ENCODE measurements at places on chromosomes 16 and 17.

- no peak for DNase-seq
Measured at GRCh38 chr16:75415169-75415905, 18.0 kb downstream of the CFDP1 start.

GRCh38 chr17:71229070-71229469 is 891.8 kb upstream of the SOX9 start:
- no peak for DNase-seq

- peak; percentile 13 for DNase-seq
Measured at GRCh38 chr17:36755586-36755985, 154.2 kb downstream of the MRM1 start.

DNA sequence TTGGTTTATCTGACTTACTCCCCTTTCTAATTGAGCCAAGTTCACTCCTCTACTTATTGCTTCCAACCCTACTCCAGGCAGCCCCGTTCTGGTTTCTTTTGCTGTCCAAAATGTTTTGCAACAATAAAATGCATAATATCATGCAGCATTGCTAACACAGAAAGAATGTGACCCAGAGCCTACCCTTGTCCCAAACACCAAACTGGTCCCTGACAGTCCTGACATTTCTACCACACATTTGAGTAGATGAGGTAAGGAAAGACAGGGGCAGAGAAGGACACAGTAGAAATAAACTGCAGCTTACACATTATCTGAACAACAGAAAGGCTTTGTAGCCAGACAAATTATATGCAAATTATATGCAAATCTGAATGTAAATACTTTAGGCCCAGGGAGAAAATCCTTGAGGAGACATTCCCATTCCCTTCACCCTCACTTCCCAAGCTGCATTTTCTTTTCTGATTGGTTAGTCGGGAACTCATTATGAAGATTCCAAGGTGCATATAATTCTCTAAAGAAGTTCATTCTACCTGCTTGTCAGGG is 31.6 kb downstream of the SOX9 start:
- DNase-seq = no peak

DNA sequence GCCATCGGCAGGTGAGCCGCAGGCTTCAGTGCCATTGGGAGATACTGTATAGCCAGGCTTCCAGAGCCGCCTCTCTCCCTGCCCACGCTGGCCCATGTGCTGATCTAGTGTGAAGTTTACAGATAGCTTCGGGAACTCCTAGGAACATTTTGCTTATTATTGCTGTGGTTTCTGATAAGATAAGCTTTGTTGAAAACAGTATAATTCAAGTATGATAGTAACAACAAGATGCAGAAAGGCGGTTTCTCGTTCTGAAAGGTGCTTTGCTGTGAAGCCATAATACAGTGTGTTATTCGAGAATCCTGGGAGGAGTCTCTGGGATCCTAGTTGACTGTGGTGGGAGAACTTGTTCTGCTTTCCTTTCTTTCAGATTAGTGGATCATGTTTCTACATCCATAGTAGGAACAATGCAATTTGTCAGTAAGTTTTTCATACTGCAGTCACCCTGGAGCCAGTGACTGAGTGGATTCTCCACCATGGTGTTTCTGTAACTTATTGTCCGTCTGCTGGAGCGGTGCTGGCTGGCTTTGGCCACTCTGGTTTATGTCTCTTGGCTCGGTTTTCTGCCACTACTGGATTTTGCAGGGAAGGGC is 31.5 kb downstream of the RAB11FIP3 start:
- no peak for DNase-seq

- no peak for DNase-seq
Measured at GRCh38 chr16:70782237-70782636, 18.7 kb downstream of the VAC14 start.

DNA sequence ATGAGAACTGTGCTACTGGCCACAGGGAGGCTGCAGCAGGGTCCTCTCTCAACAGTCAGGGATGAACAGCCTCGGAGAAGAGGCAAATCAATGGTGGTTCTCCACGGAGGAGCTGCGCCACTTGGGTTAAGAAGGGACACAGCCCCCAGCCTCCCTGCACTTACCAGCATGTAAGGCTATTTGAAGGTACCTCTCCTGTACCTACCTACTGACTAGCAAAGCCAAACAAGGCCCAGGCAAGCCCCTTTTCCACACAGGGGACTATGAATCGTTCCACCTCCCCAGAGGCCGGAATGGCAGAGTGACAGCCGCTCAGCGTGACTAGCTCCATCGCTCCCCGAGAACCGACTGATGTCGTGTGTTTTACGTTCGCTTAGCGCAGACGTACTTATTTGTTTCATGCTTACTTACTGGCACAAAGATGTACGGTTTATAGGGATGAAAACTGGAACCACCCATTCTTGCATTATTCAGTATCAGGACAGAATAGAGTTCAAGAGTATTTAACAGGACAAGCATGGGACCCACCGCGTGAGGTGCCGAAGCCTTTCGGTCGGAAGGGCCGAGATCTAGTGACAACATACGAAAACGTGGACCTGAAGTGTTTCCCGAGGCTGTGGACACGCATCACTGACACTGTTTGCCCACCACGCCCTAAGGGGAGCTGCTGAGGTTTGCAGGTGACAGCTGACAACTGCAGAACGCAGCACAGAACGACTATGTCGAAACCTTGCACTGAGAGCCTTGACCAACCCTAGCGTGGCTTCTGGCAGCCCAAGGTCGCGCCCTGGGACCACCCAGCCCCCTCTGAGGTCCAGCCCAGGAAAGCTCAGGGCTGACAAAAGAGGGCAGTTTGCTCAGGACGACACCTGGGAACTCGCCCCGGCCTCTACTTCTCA is 1.0 kb downstream of the TEPSIN start:
- no peak for DNase-seq
